ENCODE measurements at places on chromosomes 5 and 9. TPM values are rescaled to one million over a fixed set of nuclear protein-coding genes. Genes with fewer than 3 reads are reported as not detected.
A peak's percentile ranks its signal among the peaks of the same experiment; 100 is the strongest.

DNA sequence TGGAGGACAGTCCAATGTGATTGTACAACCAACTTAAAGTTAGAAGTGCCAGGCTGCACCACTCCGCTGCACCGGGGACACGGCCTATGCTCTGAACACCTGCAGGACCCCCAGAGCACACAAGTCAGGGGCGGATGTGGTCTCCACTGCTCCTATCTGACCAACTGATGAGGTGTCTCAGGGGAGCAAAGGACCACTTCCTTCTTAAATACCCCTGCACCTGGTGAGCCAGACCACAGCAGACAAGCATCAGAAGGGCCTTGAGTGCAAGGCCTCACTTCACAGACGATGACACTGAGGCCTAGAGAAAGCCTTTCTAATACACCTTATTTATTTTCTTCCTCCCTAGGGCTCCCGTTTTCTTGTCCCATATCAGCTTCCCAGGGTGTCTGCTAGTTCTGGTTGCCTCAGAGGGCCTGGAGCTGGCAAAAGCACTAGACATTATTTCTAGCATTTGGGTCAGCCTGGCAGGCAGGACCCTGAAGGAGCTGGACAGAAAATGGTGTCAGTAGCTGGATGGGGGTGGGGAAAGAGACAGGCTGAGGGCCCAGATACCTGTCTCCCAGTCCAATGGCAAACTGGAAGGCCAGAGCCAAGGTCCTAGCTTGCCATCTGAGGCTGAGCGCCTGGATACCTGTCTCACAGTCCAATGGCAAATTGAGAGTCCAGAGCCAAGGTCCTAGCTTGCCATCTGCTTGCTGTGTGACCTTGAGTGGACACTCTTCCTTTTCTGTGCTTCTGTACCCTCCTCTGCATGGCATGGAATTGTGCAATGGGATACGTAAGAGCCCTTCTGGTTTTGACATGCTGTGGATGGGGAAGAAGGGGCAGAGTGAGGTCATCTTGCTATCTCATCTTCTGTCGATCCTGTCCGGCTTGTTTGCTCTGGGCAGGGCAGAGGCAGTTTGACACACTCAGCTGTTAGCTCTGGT, 9.0 kb downstream of the CCDC69 start:
- ATAC-seq = peak; percentile 64

DNA sequence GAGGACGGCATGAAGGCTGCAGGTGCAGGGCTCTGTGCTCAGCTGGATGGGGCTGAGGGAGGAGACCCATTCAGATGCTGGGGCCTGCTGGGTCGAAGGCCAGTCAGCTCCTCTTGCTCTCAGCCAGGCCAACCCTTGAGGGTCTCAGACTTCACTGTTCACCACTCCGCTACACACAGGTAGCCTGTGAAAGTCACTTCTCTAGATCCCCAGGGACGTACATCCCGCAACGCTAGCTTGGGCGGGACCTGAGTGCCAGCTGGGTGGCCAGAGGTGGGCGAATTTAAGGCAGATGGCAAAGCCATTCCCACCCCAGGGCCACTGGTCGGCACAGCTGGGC, 42.2 kb upstream of the FCN1 start:
- no peak for ATAC-seq

DNA sequence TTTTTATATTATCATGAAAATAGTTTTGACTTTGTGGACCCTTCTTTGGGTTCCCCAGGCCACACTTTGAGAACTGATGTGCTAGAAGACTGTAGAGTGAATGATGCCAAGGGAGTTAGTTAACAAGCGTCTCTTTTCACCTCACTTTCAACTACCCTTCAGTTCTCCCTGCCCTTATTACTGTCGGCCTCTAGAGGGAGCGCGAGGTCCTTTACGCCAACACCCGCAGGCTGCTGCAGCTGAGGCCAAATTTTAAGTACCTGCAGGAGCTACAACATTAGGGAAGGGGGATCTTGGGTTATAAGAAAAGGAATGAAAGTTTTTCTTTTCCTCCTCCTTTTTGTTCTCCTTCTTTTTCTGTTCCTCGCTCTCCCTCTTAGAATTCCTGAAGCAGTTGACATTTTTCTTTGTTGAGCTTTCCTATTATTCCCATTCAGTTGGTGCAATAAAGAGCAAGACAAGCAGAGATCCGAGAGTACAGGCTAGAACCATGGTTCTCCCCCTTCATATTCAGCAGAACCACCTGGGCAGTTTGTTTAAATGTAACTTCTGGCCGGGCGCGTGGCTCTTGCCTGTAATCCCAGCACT, 84.0 kb downstream of the ZFAND5 start:
- ATAC-seq = peak; percentile 82

DMRT3 gene
- total RNA-seq = not detected
